ENCODE measurements at places on chromosomes 3 and 15.

- DNase-seq = no peak
Measured at GRCh38 chr3:108152274-108152673, 61.4 kb upstream of the CD47 start.

GRCh38 chr3:142625153-142625440 lies 28.9 kb downstream of the PLS1 start:
- no peak for DNase-seq

- DNase-seq = no peak
Measured at GRCh38 chr3:20974396-20974795, 776.6 kb downstream of the ZNF385D start.

DNA sequence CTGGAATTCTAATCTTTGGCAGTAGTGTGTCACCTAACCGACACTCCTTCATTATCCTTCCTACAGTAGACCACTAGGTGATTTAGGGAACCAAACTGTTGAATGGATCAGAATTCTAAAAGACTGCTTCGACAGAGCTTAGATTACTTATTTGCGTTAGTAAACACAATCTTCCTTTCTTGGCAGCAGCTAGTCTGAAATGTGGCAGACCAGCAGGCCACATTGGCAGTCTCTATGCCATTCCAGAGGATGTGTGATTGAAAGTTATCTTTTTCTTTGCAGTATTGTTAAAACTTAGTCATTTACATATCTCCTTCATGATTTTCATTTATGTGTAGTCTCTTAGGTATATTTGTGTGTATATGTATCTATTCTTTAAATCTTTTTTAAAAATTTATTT lies 23.6 kb downstream of the MBNL1 start:
- no peak for DNase-seq

- peak; percentile 58 for DNase-seq
Measured at GRCh38 chr3:46127503-46127902, 80.6 kb downstream of the CCR1 start.

DNA sequence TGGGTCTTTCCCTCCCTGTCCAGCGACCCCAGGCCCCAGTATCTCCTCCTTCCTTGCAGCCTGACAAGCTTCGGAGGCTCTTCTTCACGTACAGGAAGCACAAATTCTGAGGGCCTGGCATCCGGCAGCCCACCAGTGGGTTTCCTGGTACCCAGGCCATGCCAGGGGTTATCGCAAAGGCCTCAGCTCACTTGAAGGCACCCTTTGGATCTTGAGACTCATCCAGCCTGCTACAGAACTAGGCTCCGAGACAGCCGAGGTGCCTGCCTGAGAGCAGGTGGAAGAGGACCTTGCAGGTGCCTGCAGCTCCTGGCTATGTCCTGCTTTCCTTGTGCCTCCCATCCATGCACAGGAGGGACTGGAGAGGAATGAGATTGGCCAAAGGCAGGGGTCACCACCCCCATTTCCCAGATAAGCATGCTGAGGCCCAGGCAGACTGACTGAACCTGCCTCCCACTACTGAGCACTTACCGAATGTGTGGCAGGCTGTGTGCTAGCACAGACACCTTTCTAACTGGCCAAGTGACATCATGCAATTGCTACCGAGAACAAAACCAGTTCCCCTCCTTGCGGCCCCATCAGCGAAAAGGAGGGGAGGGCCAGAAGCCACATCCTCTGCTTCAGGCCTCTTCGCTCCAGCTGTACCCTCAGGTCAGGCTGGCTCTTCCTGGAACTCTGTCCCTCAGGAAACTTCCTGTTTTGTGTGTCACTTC lies 11.2 kb downstream of the SH2D7 start:
- peak; percentile 42 for DNase-seq

DNA sequence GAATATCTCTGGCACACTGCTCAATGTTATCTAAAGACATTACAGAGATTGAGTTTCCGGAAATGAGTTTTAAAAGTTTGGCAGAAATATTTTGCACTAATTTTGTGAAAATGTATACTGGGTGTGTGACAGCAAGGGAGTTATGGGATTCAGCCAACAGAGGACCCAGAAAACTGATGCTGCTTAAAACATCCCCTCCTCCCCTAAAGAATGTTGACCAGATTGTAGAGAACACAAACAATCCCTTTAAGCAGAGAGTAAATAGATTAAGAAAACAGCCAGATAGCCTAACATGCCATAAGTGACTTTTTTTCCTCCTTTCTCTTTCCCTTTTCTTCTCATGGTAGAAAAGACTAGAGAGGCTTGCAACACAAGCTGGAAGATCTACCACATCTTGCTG lies 928.0 kb upstream of the ALCAM start:
- DNase-seq = no peak

- no peak for DNase-seq
Measured at GRCh38 chr3:172246107-172246844, 202.0 kb downstream of the GHSR start.

DNA sequence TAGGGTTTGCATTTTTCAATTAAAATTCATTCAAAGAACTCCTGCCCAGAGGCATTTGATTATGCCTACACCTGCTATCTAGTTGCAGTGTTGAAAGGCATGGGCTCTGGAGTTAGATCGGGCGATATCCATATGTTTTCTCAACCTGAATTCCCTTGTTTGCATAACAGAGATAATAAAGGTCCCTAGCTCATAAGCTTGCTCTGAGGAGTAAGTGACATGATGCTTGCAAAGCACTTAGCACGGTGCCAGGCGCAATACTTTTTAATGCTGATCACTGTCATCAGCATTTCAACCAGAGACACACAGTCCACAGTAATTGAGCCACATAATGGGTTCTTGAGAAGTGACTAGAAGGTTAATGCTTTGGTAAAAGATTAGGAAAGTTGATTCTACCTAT lies 106.3 kb upstream of the SAMMSON start:
- no peak for DNase-seq

DNA sequence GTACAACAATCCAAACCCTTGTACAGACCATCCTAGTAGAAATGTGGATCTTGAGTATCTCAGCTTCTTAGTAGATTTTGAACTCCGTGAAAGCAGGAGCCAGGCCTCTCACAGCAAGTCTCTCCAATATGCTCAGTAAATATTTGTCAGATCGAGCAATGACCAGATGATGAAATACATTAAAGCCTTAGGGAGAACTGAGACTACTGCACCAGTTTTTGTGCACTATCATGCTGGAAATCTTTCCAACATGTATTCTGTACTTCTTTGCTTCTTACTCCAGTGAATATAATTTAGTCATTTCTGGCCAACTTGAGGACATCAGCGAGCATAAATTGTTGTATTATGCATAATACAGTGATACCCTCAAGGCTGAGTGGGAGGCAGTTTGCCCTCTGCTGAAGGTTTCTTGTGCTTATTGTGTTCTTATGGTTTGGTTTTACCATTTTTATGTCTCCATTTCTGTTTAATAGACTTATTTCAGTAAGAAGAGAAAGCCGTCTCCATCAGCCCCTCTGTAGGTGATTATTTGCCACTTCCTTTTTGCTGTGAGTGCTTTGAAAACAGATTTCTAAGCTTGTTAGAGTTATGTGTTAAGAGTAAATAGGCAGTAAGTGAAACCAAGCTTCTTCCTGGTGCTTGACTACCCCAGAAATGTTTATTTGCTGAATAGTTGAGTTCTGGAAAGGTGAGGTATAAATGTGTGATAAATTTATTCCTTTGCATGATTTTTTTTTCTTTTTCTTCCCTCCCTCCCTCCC lies 147.1 kb downstream of the PGPEP1L start:
- no peak for DNase-seq

- no peak for DNase-seq
Measured at GRCh38 chr3:6229778-6230410, 631.0 kb upstream of the GRM7 start.

GRCh38 chr3:27160779-27161287 lies 208.3 kb downstream of the NEK10 start:
- DNase-seq = no peak

DNA sequence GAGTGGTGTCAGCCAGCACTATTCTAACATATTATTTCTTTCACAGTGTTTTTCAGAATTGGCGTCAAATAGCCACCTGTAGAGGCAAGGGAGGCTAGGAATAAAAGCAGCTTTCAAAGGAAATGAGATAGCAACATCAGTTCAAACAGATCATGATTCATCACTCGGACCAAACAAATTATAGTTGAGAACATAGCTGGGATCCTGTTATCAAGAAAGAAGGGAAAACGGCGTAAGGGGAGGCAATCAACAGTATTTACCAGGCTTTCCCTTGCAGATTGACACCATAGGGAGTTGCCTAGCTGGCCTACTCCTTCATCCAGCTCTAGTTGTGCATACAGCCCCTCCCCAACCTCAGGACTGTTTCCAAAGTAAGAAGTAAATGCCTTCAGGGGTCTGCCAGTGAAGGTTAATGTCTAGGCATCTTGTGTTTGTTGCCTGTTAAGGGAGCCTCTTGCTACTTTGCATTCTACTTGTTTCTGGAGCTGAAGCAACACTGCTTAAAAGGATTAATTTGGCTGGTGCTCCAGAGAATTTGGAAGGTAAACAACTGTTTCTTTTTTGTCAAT lies 286.5 kb downstream of the NSUN3 start:
- no peak for DNase-seq

- peak; percentile 60 for DNase-seq
Measured at GRCh38 chr3:196757876-196758739, 18.5 kb downstream of the PAK2 start.

DNA sequence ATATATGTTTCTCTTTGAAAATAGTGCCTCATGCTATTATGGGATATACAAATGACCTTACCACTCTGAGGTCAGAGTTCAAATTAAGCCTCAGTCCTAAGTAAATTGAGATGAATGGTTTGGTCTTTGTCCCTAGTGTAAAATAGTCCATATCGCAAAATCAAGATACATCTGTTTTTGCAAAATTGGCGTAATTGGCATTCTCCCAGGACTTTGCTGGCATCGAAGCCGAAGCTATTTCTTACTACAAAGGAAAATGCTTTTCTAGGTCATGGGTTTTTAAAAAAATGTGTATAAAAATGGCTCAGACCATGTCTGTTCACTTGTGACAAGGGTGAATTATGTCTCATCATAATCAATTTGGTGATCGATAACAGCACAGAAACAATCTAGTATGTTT lies 25.9 kb downstream of the ROBO2 start:
- no peak for DNase-seq

GRCh38 chr3:172106989-172107388 lies 67.6 kb downstream of the FNDC3B start:
- DNase-seq = no peak

DNA sequence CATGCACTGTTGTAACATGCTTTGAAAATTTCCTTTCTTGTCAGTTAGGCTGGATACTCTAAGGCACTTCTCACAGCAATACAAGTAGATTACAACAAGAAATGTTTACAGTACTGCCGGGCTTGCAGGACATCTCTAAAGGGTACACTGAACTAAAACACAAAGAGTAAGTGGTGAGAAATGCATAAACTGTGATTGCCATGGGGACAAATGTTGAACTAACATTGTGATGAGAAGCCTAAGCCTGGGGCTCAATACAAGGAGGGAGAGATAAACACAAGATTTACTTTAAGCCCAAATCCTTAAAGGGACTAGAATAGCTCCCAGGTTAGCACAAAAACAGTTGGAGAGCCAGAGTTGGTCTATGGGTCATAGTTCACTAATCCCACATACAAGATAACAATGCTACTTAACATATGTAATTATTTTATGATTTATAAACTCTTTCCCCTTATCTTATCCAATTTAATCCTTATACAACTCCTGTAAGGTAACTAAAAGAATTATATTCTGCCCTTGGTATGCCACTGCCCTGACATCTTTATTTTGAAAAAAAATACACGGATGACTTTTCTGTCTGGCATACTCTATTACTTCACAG lies 126.9 kb downstream of the THRB start:
- no peak for DNase-seq

GRCh38 chr3:153621953-153622352 lies 459.9 kb downstream of the RAP2B start:
- no peak for DNase-seq

GRCh38 chr3:152269831-152270734 lies 1.4 kb downstream of the MBNL1 start:
- no peak for DNase-seq

GRCh38 chr3:187927565-187927964 lies 182.3 kb upstream of the BCL6 start:
- no peak for DNase-seq

- DNase-seq = peak; percentile 57
Measured at GRCh38 chr15:59217876-59218498, 11.3 kb downstream of the LDHAL6B start.

DNA sequence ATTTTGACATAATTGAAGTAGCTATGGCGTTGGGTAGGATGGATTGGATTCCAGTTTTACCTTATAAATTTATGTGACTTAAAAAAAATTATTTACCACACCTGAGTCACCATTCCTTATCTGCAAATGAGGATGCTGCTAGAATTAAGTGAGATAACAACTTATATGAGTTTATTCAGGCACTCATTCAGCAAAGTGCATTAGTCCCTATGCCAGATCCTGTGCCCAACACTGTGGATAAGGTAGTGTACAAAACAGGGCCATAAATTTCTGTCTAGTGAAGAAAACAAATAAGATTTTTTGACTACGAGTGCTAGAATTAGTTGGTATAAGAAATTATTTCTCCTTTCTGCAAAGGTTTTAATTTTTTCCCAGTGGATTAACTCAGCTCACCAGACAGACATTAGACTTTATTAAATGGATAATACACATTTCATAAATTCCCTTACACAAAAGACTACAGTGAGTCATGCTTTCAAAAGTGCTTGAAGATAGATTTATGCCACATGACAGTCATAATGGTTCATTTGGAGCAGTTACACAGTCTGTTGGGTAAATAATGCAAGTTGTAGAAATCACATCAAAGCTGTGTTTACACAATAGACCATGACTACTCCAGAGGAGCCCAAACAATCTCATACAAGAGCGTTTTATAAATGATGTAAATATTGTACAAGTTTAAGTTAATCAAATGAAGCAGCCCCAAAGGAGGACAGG lies 129.9 kb upstream of the TGFBR2 start:
- peak; percentile 36 for DNase-seq

- DNase-seq = no peak
Measured at GRCh38 chr15:93042211-93042610, 46.8 kb downstream of the RGMA start.

- peak; percentile 16 for DNase-seq
Measured at GRCh38 chr15:51403072-51403878, 61.8 kb downstream of the GLDN start.

GRCh38 chr15:99443768-99444446 lies 121.9 kb upstream of the MEF2A start:
- no peak for DNase-seq

DNA sequence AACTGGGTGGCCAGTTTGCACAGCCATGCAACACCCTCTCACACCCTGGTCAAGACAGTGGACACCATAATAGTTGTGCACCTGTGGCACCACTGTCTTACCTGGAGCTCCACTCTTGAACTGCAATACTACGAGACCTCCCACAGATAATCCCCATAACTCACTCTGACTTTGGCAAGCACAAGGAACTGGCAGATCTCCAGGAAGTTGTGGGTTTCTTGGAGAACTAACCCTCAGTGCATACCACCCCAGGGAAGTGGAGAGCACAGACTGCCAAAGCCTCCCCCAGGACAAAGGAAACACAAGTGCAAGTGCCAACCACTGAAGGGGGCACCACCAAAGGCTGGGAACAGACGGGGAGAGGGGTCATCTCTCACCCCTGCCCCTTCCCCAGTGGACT lies 318.6 kb downstream of the SUCLG2 start:
- DNase-seq = no peak

GRCh38 chr3:58102976-58103451 lies 94.8 kb downstream of the FLNB start:
- no peak for DNase-seq

GRCh38 chr3:127786353-127787070 lies 35.8 kb downstream of the MGLL start:
- no peak for DNase-seq

Data from kidney capillary endothelial cell (primary cell).